ENCODE measurements at places on chromosomes 16 and 17.

- H3K27ac ChIP-seq = no peak overlapping the region
- no peak overlapping the region for H3K4me3 ChIP-seq
- DNase-seq = no peak
- no peaks in the 10 kb centered on the region for H3K27me3 ChIP-seq
- no peaks in the 10 kb centered on the region for H3K36me3 ChIP-seq
- H3K4me1 ChIP-seq = peaks cover 7% of the 10 kb centered on the region
These were observed 18.1 kb downstream of the ADGRG1 start for GRCh38 chr16:57646388-57647039.

GRCh38 chr17:65496801-65497200 lies 64.6 kb downstream of the AXIN2 start:
- no peaks in the 10 kb centered on the region for H3K36me3 ChIP-seq
- H3K27me3 ChIP-seq = no peaks in the 10 kb centered on the region
- no peak overlapping the region for H3K4me3 ChIP-seq

DNA sequence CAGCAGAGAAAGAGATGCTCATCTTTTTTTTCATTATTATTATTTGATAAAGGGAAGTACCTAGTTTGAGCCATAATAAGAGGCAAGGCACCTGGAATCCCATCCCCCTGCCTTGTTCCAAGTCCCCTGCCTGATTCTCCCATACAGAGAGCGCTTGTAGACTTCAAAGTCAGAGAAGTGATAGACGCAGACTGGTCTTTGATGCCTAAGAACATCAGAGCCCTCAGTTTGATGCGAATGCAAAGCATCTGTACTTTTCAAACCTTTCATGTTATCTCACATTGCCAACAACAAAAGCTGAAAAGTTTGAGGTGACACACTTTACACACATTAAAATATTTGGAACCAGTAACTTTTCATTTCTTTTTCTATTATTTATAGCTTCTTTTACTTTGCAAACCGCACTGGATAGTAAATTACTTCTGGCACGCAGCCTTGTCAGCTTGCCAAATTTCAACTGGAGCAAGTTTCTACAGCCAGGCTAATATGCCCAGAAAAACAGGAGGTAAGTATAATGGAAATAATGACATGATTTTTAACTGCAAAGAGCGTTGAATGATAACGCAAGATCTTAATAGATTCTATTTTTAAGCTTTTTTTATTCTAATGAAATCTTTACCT lies 5.9 kb upstream of the UTP6 start:
- no peak overlapping the region for H3K27ac ChIP-seq
- no peak overlapping the region for H3K4me3 ChIP-seq
- DNase-seq = peak; percentile 40

DNA sequence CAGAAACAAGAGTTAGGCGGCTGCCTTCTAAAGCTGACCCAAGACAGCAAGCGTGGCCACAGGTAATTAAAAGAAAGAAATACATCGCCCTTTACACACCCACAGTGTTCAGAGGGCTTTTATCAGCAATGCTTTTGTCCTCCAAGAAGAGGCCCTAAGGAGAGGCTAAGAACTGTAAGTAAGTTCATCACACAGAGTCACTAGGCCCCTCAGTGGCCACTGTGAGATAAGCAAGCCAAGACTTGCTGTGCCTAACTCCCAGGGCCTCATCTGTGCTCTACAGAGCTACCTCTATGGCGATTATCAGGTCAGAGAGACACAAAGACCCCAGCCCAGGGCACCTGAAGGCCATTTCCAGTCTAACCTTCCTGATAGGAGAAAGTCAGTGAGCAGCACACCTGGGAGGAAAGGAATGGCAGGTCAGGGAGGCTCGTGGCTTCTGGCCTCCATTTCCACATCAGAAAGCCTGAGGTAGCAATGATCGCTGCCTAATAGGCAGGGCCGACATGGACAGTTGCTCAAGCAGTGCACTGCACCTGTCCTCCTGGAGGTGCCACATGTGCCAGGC lies 545.2 kb upstream of the CDH11 start:
- H3K4me1 ChIP-seq = no peaks in the 10 kb centered on the region
- H3K27ac ChIP-seq = no peak overlapping the region
- no peaks in the 10 kb centered on the region for H3K27me3 ChIP-seq
- no peak overlapping the region for H3K4me3 ChIP-seq
- H3K36me3 ChIP-seq = no peaks in the 10 kb centered on the region

- no peaks in the 10 kb centered on the region for H3K27me3 ChIP-seq
- no peak overlapping the region for H3K4me3 ChIP-seq
- no peak for DNase-seq
- H3K36me3 ChIP-seq = no peaks in the 10 kb centered on the region
- H3K27ac ChIP-seq = no peak overlapping the region
These were observed 72.4 kb downstream of the ERCC4 start for GRCh38 chr16:13992322-13992721.

DNA sequence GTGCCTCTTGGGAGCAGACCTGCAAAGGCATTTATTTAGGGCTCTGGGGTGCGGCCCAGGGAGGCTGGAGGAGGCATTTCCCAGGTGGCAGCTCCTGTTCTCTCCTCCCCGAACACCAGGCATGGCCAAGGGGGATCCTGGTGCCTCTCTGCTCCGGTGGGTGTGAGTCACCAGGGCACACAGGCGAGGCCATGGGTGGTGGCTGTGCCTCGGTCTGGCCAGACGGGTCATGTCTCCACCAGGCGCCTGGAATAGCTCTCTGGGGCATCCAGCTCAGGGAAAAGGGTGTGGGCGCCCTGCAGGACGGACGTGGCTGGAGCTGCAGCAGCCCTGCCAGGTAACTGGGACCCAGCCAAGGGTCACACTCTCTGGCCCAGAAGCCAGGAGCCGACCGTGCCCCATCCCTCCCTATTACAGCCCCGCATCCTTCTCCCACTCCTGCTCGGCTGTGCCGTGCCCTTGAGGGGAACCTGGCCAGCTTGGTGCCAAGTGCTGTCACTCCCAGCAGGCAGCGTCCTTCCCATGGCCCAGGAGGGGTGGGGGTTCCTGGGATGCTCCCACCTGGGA lies 25.8 kb downstream of the SOX8 start:
- no peak for DNase-seq
- H3K4me3 ChIP-seq = no peak overlapping the region
- no peak overlapping the region for H3K27ac ChIP-seq
- H3K36me3 ChIP-seq = no peaks in the 10 kb centered on the region
- H3K4me1 ChIP-seq = no peaks in the 10 kb centered on the region

GRCh38 chr16:19666477-19666876 lies 51.5 kb downstream of the KNOP1 start:
- DNase-seq = no peak
- H3K4me1 ChIP-seq = no peaks in the 10 kb centered on the region
- no peak overlapping the region for H3K4me3 ChIP-seq
- H3K27ac ChIP-seq = no peak overlapping the region
- H3K27me3 ChIP-seq = no peaks in the 10 kb centered on the region

DNA sequence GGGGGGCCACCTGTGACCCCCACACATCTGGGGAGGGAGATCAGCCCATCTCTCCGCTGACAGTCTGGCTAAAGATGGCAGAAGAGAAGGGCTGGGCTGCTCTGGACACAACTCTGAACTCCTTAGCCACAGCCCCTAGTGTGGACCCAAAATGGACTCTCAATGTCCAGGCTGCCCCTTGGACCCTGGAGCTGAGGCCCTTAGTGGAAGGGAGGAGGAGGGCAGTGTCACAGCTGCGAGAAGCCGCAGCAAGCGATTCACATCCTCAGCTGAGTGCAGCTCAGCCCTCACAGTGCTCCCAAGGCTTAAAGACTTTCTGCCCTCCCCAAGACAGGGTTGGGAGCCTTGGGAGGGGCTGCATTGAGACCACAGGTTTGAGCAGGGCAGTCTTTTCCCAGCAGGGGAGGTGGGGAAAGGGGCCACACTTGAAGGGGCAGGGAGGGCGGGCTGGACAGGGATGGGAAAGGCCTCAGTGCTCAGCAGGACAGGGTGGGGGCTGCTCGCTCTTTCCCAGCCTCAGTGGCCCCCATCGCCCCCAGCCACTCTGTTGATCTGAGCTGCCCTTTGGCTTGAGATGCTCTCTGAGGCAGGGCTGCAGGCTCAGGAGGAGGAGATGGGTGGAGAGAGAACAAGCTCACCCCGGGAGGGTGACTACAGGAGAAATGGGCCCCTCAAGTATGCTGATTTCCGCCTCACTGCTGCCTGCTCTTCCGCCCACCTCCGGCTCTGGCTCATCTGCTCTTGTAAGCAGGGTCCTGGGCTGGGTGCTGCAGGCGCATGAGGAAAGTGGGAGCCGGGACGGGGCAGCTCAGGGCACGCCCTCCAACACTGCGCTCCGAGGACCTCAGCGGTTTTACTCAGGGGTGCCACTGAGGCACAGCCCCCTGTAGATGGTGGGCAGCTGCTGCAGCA lies 50.9 kb upstream of the MTSS2 start:
- no peak for DNase-seq
- H3K27ac ChIP-seq = peak overlapping the region; percentile 87
- no peaks in the 10 kb centered on the region for H3K36me3 ChIP-seq
- H3K4me1 ChIP-seq = peaks cover 19% of the 10 kb centered on the region
- H3K27me3 ChIP-seq = no peaks in the 10 kb centered on the region

DNA sequence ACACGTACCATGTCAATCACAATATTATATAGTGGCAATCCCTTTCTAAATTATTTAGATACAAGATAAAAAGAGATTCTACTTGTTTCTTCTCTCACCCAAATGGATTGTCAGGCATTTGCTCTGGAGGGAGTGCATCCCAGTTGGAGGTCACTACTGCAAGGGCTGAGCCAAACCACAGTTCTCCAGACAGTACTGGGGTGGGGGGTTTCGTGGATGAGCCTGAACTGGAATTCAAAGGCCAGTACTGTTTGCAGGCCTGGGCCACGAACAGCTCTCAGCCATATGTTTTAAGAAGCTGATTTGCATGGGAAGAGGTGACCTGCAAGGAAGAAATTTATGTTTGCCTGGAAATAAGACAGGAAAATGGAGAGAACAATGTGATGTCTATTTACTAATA lies 314.9 kb downstream of the PMP22 start:
- DNase-seq = no peak
- no peak overlapping the region for H3K27ac ChIP-seq
- no peak overlapping the region for H3K4me3 ChIP-seq
- H3K27me3 ChIP-seq = no peaks in the 10 kb centered on the region
- no peaks in the 10 kb centered on the region for H3K4me1 ChIP-seq
- H3K36me3 ChIP-seq = no peaks in the 10 kb centered on the region

DNA sequence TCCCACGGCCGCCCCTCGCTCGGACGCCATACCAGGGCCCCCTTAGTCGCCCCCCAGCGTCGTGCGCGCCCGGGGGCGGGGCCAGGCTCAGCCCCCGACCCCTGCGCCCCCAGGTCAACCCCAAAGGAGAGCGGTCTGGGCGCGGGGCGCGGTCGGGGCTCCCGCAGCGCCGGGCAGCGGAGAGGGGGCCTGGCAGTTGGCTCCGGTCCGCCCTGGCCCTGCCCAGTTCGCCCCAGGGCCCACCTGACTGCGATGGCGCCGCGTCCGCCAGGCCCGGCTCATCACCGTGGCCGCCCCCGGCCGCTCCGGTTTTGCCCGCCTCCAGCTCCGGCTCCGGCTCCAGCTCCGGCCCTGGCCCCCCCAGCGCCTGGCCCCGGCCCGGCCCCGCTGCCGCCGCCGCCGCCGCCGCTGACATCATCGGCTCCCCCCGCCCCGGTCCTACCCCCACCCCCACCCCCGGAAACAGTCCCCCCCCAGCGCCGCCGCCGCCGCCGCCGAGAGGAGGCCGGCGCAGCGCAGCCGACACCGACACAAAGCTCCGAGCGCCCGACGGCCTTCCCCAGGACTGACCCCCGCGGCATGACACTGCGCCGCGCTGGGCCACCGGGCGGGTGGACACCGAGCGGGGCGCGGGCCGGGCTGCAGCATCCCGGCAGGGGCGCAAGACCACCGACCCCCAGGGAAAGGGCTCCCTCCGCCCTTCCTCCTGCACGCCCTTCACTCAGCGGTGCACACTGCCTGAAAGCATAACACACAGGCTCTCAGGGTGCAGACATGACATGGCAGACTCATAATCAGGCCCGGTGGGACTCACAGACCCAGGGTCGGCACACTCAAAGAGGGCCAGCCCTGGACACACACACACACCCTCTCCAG lies at the start of gene ZBTB4:
ZBTB4 (minus strand) TSS at position 419 of the 876 bp plus-strand sequence. CDS start 12,830 bp downstream, outside the sequence.
- DNase-seq = peak; percentile 66
- H3K36me3 ChIP-seq = no peaks in the 10 kb centered on the region
- peak within 1 kb of the TSS; percentile 100 for H3K27ac ChIP-seq
- peaks cover 20% of the 10 kb centered on the region for H3K4me1 ChIP-seq

DNA sequence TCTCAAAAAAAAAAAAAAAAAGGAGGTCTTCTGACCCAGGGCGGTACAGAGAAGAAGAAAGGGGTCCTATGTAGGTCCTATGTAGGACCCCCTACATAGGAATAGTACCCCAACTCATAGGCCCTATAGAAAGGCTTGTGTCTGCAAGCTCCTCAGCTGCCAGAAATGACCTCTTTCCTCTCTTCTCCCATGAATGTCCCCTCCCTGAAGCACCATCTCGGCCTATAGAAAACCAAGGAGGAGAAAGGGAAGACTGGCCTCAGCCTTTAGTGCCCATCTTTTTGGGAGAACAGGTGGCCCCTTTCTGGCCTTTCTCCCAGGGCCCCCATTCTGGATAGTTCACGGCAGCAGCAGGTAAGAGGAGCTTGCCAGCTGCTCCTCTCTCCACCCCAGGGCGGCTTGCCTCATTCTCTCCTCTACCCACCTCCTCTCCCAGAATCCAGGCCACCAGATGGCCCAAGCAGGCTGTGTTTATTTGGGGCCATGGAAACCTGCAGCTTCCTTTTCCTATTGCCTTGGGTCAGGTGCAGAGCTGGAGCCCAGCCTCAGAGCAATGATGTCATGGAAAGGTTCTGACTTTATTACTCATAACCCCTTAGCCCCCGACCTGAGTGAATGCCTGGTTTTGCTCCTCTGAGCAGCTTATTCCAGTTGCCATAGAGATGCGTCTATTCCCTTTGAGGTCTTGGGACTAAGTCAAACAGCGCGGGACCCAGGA lies 1.6 kb upstream of the MRPL58 start:
- DNase-seq = peak; percentile 56
- H3K4me3 ChIP-seq = no peak overlapping the region
- H3K27me3 ChIP-seq = no peaks in the 10 kb centered on the region
- H3K36me3 ChIP-seq = no peaks in the 10 kb centered on the region
- peak overlapping the region; percentile 96 for H3K27ac ChIP-seq
- H3K4me1 ChIP-seq = peaks cover 42% of the 10 kb centered on the region

DNA sequence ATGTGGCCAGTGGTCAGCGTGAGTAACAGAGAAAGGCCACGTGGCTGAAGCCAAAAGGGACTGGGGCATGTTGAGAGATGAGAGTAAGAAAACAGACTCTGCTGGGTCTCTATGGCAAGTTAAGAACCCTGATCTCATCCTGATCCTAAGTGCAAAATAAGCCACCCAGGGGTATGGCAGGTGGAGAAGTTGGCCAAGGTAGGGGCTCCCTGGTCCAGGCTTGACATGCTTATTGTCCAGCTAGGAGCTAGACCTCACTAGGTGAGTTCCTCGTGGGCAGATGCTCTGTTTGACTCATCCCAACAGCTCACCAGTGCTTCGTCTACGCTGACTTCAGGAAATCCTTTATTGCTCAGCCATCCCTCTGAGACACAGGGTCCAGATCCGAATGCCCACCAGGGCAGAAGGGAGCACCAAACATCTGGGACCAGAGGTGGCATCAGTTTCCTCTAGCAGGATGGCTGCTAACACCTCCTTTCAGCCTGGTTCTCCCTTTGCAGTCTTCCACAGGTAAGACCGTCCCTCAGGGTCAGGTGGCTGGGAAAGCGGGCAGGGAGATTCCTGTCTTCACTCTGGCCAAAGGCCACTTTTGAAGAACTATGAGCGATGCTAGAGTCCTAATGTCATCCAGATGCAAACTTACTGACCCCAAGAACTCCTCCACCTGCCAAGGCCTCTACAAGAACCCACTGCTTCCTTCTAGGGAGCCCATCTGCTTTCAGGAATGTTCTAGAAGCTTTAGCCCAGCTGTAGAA lies 99.5 kb downstream of the CDYL2 start:
- no peak overlapping the region for H3K4me3 ChIP-seq
- no peak overlapping the region for H3K27ac ChIP-seq
- no peaks in the 10 kb centered on the region for H3K27me3 ChIP-seq
- no peaks in the 10 kb centered on the region for H3K4me1 ChIP-seq
- no peak for DNase-seq

All from transverse colon (tissue), 4 donors.